ENCODE measurements at places on chromosomes 11 and 22.

DNA sequence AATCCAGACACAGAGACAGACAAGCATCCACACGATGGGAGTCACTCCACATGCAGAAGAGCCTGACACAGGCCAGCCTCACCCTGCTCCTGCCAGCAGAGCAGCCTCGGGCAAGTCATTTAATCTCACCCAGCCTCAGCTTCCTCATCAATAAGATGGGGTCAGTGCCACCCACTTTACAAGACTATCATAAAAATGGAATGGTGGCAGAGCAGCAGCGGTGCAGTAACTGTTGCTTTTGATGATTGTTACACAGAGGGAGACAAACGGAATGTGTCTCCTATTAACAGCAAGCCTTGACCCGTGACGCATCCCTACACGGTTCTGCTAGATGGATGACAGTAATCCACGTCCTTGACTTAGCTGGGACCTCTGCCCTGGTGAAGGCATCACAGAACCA, 26.0 kb upstream of the ARFGAP3 start:
- no peak for DNase-seq

GRCh38 chr11:57313788-57314135, 11.0 kb downstream of the TNKS1BP1 start:
- no peak for DNase-seq

- DNase-seq = no peak
Measured at GRCh38 chr11:96132437-96132836, 208.5 kb upstream of the MTMR2 start.

GRCh38 chr11:17277024-17277584, 565 bp downstream of the NUCB2 start:
- DNase-seq = peak; percentile 78

GRCh38 chr22:32796865-32797573, 4.5 kb upstream of the TIMP3 start:
- peak; percentile 59 for DNase-seq

Data from NAMALWA (cell line).